ENCODE measurements at places on chromosomes 16 and 17.
A peak's percentile ranks its signal among the peaks of the same experiment; 100 is the strongest.

- peak; percentile 65 for DNase-seq
These were observed 124.1 kb upstream of the TNRC6C start for GRCh38 chr17:77834170-77835115.

- DNase-seq: peak; percentile 3
These were observed 163.7 kb upstream of the CHMP6 start for GRCh38 chr17:80827646-80828643.

- no peak for DNase-seq
These were observed 42.3 kb upstream of the NKD1 start for GRCh38 chr16:50505714-50506542.

DNA sequence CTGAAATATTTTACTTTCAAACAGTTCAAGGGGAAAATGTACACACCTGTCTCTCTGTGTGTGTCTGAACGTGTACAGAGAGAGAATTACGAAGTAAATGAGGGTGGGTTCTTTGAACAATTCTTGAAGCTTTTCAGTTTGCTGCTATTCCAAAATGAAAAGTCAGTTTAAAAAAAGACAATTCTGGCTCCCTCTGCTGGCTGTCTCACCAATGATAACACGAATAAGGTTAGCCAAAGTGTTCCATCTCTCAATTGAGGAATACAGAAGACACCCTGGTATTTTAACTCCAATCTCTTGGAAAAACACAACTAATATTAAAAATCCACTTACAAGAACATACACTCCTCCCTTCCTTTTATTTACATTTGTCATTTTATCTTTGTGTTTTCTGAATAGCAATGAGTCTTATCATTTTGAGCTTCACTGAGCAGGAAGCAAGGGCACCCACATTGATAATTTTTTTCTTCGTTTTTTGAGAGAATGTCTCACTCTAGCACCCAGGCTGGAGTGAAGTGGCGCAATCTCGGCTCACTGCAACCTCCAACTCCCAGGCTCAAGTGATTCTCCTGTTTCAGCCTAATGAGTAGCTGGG, 20.5 kb downstream of the EFTUD2 start:
- DNase-seq: peak; percentile 77

- DNase-seq: no peak
These were observed 107.6 kb downstream of the SLC39A11 start for GRCh38 chr17:72984926-72985325.

GRCh38 chr16:85017151-85017550, 5.8 kb upstream of the ZDHHC7 start:
- DNase-seq: no peak

DNA sequence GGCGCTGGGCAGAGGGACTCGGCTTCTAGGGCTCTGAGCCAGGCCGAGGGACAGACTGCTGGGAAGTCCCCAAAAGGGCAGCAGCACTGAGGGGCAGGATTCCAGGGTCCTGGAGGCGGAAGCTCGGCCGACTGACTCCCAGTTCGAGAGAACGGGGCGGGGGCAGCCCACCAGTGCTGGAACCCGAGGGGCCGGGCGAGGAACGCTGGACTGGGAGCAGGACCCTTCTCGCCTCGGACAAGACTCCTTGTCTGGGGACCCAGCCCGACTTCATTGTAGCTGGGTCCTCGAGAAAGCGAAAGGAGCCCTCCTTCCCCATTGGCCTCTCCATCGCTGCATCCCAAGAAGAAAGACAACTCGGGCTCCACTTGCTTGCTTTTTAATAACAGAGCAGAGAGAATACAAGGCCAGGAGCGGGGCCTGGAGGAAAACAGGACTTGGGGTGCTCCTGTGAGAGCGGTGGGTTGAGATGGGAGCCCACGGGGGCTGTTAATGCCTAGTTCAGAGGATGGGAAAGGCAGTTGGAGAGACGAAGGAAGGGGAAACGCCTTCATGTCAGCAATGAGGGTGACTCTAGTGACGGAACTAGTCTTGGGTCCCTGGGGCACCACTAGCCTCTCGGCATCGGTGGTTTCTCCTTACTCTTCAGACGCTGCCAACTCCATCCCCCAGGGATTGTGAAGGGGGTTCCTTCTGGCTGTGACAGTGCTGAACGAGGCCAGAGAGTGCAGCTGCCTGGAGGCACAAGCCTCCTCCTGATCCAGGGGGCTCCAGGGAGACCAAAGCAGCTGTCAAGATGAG, 492 bp upstream of the CAMTA2 start:
- no peak for DNase-seq

DNA sequence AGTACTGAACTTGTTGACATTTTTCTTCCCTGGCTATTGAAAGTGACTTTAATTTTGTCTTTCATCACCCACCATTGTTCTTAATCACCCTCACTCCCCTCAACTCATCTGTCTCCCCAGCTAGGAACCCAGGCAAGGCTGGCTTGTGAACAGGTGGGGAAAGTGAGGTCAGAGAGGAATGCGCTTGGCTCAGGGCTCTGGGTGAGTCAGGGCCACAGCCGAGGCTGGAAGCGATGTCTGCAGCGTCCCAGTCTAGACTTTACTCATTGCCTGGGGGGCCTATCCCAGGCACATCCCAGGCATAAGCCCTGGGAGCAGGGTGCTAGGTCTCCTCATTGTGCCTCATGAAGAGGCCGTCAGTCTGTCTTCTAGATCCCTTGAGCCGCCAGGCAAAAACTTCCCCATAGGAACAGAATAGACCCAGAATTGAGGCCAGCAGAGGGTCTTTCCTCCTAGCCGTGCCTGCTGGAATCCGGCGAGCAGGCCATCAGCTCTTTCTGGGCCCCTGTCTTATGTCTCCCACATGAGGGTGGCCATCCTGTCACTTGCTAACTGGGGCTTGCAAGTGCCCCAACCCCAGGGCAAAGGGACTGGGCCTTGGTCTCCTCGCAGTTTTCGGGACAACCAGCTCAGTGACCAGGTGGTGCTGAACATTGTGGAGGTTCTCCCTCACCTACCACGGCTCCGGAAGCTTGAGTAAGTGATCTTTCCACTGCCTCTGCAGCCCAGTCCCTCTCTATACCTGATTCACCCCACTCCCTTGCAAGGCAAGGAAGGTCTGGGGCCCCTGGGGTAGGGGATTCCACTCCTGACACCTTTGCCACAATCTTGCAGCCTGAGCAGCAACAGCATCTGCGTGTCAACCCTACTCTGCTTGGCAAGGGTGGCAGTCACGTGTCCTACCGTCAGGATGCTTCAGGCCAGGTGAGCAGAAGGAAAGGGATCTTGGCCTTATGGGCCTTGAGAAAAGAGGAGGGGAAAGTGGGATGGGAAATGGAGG, 40.1 kb downstream of the NLRC5 start:
- no peak for DNase-seq

DNA sequence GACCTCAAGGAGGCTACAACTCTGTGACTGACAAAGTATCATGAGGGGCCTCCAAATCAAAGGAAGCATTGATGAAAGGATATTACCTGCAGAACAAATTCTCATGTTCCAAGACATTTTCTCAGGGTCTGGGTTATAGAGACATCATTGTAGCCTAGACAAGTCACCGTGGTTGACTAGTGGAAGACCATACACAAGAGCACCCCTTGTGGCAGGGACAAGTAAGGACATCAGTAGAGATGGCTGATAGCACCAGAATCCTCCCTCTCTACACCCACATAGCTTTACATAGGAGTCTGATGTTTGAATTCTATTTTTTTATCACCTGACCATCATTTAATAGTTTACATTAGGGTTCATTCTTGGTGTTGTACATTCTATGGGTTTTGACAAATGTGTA, 32.5 kb upstream of the CDH8 start:
- DNase-seq: no peak

GRCh38 chr16:47426806-47427205, 34.1 kb downstream of the ITFG1 start:
- no peak for DNase-seq

GRCh38 chr17:1597861-1598342, 30.7 kb downstream of the SLC43A2 start:
- no peak for DNase-seq

DNA sequence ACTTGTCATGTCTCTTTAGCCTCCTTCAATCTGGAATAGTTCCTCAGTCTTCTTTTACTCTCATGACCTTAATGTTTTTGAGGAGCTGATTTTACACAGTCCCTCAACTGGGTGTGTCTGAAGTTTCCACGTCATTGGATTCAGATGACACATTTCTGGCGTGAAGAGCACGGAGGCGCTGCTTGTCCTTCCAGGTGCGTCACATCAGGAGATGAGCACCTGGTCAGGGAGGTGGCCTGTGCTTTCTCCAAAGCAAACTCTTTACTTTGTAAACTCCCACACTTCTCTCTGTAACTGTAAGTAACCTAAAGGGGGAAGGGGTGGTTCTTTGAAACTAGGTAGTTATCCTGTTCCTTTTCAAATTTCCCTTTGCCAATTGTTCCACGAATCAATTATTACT, 52.5 kb upstream of the MNT start:
- DNase-seq: no peak

- no peak for DNase-seq
These were observed 60.9 kb upstream of the WSB1 start for GRCh38 chr17:27233059-27233458.

GRCh38 chr17:3531266-3532101, 26.1 kb downstream of the TRPV3 start:
- DNase-seq: peak; percentile 40

- DNase-seq: peak; percentile 16
These were observed 949 bp upstream of the GSPT1 start for GRCh38 chr16:11916524-11917285.

GRCh38 chr16:81357711-81358260, 43.0 kb downstream of the GAN start:
- no peak for DNase-seq

GRCh38 chr16:84484579-84485254, 19.7 kb downstream of the MEAK7 start:
- peak; percentile 83 for DNase-seq

DNA sequence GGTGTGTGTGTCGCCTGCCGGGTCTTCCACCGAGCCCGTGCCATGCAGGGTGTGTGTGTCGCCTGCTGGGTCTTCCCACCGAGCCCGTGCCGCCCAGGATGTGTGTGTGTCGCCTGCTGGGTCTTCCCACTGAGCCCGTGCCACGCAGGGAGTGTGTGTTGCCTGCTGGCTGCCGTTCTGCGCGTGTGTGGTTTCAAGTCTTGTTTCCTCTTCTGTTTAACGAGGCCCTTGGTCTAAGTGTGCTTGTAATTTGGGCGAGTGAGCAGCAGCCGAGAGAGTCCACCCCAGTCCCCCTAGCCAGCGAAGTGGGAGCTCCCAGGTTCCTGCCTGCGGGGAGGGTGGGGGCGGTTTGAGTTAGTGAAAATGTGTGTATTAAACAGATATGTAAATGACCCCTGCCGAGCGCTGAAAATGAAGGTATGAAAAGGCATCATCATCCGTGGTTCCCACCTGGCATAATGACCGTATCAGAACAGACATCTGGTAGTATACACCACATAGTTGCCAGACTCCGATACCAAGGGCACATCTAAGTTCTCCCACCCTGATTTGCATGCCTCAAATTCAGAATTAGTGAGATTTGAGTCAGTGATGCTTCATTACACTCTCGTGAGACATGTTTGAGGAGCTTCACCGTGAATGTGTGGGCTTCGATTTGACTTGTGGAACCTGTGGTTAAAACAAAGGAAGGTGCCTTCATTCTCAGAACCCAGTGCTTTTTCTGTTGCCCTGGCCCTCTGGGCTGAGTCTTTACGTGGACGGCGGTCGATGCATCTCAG, 114.5 kb upstream of the CHMP6 start:
- DNase-seq: no peak

DNA sequence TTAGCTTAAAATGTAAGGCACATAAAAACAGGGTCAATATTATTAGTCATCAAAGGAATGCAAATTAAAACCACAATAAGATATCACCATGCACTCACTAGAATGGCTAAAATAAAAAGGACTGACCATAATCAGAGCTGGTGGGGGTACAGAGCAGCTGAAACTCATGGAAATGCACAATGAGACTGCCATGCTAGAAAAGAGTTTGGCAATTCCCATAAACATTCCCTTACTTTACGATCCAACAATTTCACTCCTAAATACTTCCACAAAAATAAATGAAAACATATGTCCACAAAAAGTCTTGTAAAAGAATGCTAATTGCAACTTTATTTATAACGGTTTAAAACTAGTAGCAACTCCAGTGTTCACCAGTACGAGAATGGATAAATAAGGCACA, 36.1 kb upstream of the ERCC4 start:
- DNase-seq: no peak

- DNase-seq: no peak
These were observed 39.4 kb downstream of the TUBD1 start for GRCh38 chr17:59853168-59853918.

GRCh38 chr16:51636920-51637769, 486.1 kb upstream of the SALL1 start:
- DNase-seq: no peak

DNA sequence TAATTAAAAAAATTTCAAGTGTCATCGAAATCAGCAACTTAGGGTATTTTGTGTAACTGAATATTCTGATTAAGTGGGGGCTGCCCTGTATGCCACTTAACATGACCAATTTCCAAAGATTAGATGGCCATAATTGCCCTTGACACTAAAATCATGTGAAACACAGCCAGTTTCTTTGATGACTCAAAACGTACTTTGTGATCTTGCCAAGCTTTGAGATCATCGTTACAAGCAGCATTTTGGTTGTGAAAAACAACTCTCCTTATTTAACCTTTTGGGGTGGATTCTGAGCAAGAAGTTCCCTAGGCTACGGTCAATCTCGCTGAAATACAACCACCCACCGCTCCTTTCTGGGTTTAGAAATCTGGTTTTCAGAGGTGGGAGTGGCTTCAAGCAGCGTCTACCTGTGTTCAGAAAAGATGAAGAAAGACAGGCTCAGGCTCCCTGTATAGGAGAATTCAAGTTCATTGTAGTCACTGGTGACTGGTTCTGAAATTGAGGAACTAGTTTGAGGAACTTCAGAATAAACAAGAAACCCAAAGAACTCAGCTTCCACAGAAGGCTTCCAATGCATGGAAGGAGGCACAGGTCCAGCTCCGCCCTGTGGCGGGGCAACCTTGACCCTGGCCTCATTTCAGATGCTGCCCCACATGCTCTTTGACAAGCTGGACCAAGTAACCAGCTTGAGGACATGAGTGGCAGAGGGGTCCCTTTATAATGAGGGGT, 9.4 kb downstream of the MAP3K14 start:
- DNase-seq: no peak

DNA sequence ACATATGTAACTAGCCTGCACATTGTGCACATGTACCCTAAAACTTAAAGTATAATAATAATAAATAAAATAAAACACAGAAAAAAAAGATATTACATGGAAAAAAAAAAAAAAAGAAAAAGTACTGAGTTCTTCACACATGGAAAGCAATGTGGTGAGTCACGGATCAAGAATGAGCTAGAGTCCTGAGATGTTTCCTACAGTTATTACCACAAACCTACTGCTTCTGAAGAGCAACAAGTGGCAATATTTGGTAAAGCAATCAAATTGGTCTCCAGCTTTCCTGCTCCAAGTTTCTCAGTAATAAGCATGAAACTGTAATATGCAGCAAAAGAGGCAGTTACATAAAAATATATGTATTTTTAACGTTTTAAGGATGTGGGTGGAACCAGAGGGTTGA, 223.3 kb upstream of the SALL1 start:
- DNase-seq: no peak

- DNase-seq: no peak
These were observed 1751.4 kb downstream of the TP53TG3F start for GRCh38 chr16:35210681-35211433.

DNA sequence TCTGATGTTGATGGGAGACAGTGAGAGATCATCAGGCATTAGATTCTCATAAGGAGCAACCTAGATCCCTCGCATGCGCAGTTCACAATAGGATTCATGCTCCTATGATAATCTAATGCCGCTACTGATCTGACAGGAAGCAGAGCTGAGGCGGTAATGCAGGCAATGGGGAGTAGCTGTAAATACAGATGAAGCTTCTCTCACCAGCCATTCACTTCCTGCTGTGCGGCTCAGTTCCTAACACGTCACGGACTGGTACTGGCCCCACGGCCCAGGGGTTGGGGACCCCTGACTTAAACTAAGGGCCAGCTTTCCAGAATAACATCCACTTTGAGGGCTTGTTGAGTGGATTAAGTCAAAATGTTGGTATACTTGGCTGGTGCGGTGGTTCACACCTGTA, 2.6 kb upstream of the TMEM219 start:
- DNase-seq: no peak

Measured in G401 (cell line).